GM13976 (cell line): ENCODE measurements at places on chromosomes 2 and 18.

GRCh38 chr2:6667326-6667725, 198.4 kb downstream of the CMPK2 start:
- no peak for DNase-seq

DNA sequence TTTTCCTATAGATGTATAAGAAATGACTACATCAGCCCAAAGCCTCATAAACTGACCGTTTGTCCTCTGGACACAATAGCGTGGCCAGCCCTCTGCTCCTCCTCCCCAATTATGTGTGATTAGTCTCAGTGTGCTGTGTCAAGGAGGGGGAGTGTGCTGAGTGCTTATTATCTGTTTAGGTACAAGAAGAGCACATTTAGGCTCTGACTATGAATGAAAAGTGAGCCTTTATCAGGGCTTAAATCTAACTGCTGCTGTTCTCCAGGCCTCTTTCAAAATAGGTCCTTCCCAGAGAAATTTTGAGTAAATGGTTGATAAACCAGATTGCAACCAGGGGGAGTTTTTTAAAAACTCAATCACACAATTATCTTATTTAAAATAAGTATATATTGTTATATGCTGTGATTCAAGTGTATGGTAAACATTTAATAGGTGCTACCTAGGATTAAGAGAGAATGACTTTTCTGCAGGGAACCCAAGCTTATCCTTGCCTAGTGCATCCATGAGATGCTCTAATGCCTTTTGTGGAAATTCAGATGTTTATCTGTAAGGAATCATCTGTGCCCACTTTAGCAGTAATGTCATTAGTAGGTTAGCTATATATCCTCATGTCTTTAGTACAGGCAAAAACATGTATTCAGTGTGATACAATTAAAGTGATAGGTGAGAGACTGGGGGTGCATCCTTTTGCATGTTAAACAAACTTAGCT, 168.7 kb upstream of the SIX3 start:
- DNase-seq = no peak

DNA sequence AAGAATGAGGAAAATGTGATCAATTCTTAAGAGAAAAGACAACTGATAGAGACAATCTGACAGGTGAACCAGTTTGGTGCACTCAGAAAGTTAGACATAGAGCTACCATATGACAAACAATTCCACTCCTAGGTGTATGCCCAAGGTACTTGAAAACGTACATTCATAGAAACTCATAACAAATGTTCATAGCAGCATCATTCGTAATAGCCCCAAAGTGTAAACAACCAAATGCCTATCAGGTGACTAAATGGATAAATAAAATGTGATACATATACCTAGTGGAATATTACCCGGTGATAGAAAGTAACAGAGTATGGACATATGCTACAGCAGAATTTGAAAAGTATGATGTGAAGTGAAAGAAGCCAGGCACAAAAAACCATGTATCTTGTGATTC, 149.3 kb upstream of the TRIB2 start:
- no peak for DNase-seq

- DNase-seq = no peak
These were observed 1158.1 kb downstream of the LRP1B start for GRCh38 chr2:140972724-140973123.

GRCh38 chr2:197280015-197280702, 30.4 kb downstream of the ANKRD44 start:
- no peak for DNase-seq

DNA sequence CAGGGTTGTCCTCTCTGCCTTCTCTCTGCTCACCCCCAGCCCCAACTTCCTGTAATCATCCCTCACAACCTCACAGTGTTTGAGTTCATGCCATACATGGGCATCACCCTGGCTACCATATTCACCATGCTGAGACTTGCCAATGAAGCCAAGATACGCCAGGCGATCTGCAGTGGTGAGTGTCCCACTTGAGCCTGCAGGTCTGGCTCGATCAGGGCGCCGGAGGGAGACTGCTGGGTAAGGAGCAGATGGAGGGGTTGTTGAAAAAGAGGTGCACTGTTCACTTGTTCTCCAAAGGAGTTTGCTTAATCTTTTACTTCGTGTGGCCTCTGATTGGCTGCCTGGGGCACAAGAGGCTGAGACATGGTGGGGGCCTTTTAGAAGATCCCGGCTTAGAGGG, 14.6 kb downstream of the MROH2A start:
- no peak for DNase-seq

DNA sequence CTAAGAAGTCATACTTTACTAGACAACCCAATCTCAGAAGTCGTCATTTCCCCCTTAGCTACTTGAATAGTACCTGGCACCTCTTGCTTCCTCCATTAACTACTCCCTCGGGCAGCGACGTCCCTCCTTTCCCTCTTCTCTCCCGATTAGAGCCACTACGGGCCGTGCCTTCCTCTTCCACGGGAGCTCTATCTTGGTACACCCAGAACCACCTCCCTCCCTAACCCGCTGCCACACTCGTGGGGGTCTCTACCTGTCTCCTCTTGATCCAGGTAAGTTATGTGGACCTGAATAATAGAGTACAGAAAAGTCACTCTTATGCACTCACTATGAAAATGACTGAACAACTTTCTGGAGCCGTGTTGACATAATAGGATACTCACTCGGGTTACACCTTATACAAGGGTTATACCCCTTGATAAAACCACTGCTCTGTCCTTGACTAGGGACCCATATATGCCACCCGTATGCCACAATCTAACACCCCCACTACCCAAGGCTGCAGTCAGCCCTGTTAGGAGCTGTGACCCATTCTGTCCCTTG, 595 bp upstream of the HDHD2 start:
- no peak for DNase-seq

DNA sequence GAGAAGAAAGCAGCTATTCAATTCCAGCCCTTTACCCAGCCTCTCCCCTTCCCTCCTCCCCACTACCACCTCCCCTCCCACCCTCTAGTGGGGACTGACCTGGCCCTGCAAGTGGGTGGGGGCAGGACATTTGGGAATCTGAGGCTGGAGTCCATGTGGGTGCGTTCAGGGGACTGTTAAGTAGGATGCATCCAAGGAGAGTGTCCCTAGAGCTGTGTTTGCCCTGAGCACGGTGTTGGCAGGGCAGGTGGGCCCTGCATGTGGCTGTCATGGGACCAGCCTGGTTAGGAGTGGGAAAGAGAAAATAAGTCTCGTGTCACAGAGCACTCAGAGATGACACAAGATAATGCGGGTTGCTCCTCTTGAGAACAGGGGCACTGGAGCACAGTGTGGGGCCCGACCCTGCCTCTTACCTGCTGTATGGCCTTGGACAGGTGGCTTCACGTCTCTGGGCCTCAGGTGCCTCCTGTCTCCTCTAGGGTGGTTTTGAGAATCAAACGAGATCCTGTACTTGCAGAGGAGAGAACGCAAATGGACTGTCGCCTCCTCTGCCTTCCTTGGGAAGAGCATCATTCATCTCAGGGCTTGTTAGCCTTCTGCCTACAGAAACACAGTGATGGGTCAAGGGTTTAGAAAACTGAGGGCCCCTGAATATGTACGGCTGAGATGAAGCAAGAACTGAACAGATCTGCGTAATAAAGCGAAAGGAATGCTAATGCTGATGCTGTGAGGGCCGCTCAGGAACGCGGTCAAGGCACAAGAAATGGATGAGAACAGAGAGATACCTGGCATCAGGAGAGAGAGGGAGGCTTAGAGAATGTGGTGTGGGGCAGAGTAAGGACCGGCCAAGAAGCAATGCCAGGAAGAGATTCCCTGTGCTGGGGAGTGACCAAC, 187.7 kb upstream of the HAAO start:
- no peak for DNase-seq

GRCh38 chr2:179020156-179020750, 29.7 kb downstream of the CCDC141 start:
- peak; percentile 9 for DNase-seq

- no peak for DNase-seq
These were observed 13.0 kb downstream of the FER1L5 start for GRCh38 chr2:96655526-96655925.

DNA sequence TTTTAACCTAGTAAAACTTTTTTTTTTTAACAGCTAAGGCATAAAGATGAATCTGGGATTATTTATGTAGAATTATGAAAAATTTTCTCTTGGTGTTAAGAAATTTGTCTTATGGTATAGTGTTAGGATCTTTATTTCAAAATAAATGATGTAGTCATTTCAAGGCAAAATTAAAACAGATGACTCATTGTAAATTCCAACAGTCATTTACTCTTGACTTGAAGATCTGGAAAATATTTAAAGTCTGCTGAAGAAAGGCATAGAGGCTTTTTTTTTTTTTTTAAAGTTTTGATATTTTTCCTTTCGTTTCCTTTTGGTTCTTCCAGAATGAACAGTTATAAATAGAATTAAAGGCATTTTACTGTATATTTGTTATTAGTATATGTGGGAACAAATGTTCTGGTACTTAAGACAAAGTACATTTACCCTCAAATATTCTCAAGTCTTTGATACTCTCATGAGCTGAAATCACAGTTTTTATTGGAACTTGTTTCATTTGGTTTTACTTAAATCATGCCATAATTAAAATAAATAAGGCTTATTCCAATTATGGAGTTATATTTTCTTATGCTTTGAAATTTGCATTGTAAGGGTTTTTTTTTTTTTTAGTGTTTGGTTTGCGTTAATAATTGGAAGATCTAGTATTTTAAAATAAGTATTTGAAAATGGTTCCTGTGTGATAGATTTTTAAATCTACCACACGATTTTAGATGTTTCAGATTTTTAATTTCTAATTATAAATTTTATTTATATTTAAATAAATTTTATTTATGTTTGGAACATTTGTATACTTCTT, 29.9 kb downstream of the GLS start:
- DNase-seq = no peak

GRCh38 chr2:126886211-126886915, 12.3 kb upstream of the TEX51 start:
- DNase-seq = peak; percentile 89

DNA sequence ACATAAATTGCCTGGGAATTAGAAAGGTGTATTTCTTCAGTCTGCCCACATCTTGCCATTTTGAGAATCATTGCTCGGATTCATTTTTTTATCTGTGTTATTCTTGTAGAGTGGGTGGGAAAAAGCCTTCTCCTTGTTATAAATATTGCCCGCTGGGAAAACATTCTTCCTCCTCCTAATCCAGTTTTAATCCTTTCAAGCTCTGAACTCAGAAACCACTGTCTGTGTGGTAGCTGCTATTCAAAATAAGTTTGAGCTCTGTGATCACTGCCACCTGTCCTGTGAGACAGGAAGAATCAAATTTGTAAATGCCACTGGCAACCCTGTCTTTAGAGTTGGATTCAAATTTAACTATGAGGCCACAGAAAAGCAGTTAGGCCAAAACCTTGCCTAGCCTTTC, 1875.2 kb upstream of the PIK3C3 start:
- no peak for DNase-seq

DNA sequence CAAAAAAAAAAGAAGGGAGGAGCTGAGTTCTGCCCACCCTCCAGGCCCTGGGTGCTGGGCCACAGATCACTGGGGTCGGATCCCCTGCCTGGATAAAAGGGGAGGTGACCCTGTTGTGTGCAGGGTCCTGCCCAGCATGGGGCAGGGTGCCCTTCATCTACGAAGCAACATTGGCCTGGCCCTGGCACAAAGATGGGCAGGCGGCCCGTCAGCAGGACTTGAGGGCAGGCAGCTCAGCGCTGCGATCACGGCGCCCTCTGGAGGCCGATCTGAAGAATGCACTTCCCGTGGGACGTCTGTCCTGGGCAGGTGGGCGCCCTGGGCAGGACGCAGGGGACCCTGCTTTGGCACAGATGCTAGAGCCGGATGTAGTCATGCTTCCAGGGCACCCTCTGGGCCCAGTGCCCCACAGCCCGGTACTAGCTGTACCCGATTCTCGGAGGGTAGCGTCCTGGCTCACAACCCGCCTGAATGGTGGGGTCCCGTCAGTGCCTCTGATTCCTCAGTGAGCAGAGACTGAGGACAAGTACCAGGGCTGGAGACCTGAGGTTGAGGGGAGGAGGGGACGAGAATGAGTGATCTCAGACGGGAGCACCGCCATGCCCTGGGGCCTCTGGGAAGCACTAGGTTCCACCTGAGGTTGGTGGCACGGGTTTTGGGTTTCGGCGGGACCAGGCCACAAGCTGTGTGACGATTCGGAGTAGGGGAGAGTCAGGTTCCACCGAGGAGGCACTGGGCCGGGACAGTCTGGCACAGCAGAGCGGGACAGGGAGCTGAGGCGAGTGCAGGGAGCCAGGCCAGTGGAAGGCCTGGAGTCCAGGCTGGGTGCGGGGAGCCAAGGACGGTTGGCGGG, 18.0 kb downstream of the ARID5A start:
- DNase-seq = peak; percentile 89

- DNase-seq = no peak
These were observed 148.1 kb downstream of the SLC8A1 start for GRCh38 chr2:40303746-40304145.

- DNase-seq = no peak
These were observed 28.3 kb upstream of the NTSR2 start for GRCh38 chr2:11698009-11698922.

DNA sequence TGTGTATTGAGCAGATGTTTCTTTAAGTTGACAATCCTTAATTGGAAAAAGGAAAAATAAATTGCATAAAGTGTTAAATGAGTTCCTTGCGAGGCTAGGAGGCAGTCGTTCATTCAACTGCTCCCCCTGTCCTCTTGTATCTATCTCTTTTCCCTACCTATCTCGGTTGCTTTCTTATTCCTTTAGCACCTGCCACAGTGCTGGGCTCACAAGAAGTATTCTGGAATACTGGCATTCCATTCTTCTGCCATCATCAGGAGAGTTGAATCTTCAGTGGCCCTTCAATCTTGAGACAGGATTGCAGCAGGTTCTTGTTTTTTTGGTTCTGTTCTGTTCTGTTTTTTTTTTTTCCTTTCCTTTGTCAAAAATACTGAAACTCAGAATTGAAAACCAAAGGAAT, 143.1 kb upstream of the AQP4 start:
- DNase-seq = no peak

DNA sequence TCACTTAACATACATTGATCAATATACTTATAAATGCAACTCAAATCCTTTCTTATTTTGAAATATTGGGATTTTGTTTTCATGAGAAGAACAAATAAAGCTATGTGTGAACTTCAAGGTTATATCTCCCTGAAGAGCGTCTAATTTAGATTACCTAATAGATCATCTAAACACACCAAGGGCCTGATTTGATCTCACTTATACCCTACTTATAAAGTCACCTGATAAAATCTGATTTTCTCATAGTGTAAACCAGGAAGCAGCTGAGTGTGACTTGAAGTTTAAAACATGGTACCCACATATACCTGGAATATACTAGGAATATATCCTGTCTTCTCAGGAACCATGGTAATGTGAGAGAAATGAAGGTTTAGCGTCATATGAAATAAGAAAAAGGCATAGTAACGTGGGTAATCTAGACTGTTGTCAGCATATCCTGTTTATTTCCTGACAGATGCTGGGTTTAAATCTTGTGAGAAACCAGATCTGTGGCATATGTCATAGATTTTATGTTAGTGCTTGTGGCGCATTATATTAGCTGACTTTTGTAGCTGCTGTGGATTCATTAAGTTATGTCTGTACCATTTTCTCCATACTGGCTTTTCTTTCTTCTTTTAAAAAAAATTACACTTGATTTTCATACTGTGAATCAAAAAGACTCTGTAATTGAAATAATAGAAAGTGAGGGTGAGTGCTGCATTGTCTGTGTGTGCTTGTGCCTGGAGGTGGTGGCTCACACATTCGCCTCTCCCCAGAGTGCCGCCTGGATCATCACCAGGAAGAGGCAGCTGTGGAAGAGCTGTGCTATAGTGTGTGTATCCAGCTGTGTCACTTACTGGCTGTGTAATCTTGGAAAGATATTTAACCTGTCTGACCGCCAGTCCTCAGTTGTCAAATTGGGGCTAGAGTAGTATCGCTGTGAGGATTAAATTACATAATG, 164.0 kb downstream of the MYO3B start:
- no peak for DNase-seq
